ENCODE measurements at places on chromosomes 5 and 9. TPM values are rescaled to one million over a fixed set of nuclear protein-coding genes. Genes with fewer than 3 reads are reported as not detected.

GRCh38 chr5:40260361-40260760, 419.4 kb upstream of the PTGER4 start:
- no peak for DNase-seq

SERINC5 gene
- 186 TPM for total RNA-seq

DNA sequence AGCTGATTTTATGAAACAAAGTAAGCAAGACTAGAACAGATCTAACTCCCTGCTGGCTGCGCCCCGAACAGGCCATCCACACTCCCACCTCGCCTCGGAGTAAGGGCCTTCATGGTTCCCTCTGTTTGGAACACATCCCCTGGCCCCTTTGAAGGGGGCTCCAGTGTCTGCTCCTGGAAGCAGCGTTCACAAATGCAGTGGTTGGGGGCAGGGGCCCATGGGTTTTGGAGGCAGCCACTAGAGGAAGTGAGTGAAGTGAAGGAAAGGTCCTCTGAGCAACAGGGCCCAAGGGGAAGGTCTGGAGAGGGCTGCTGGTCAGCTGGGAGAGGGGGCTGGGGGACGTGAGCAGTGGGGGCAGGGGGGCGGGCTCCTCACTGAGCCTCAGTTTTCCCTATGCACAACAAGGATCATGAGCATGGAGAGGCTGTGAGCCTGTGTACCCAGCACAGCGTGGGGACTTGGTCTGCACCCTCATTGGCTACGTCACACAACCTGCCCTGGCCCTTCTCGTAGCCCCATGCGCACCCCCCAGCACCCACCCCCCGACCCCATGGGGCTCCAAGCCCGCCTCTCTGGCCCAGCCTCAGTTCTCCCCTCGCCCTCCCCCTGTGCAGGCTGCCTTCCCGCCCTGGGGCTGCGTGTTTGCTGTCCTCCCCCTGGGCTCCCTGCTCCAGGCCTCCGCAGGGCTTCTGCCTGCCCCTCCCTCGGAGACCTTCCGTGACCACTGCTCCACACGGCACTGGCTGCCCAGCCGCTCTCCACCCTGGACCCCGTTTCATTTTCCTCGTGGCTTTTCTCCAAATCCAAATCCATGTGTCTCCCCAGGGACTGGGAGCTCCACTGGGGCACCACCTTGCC, 39.5 kb downstream of the RASGEF1C start:
- no peak for DNase-seq

DNA sequence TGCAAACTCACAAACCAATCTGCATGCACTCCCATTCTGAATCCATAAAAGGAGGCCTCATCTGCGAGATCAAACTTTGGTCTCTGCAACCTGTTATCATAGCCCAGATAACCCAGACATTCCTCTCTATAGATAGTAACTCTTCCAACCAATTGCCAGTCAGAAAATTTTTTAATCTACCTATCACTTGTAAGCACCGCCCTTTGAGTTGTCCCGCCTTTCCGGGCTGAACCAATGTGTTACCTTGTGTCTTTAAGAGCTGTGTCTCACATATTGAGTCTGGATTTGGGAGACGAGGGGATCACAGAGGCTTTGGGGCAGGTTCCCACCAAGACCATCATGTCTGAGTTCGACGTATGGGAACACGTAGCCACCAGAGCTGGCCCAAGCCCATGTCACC, 91.1 kb upstream of the PPP1R26 start:
- DNase-seq = no peak

GPX8 gene
- not detected for total RNA-seq

GAS1 gene
- total RNA-seq = 0.91 TPM

- DNase-seq = no peak
Measured at GRCh38 chr5:106292654-106293053, 1378.1 kb downstream of the EFNA5 start.

DIRAS2 gene
- not detected for total RNA-seq

DNA sequence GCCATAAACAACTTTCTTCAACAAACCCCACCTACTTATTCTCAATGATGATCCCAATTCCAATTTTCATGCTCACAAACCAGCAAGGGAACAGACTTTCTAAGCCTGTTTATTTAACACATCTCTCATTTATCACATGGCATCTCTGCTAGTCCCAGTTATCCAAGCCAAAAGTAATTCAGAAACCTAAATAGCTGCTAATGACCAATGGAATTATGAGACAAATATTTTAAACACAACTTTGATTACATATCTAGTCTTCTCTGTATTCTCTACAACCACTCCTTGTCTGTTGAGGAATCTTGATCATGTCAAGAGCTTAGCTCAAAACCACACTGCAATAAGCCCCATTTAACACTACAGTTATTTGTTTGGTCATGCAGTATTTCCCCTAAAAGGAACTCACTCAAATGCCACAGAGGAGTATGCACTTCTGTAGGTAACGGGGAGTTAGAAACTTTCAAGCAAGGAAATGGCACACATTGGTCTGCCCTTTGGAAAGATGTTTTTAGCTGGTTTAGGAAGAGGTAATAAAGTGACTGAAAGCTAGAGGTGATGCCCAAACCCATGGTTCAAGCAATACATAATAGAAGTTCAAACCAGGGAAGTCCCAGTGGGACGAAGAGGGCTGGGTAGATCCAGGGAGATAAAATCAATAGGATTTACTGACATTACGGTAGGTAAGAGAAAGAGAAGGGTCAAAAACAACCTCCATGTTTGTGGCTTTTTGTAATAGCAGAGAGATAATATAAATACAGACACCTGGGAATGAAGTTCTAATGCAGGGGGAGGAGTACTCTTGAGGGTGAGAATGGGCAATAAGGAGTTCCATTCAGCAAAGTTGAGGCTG, 42.1 kb upstream of the HTR4 start:
- no peak for DNase-seq

DNA sequence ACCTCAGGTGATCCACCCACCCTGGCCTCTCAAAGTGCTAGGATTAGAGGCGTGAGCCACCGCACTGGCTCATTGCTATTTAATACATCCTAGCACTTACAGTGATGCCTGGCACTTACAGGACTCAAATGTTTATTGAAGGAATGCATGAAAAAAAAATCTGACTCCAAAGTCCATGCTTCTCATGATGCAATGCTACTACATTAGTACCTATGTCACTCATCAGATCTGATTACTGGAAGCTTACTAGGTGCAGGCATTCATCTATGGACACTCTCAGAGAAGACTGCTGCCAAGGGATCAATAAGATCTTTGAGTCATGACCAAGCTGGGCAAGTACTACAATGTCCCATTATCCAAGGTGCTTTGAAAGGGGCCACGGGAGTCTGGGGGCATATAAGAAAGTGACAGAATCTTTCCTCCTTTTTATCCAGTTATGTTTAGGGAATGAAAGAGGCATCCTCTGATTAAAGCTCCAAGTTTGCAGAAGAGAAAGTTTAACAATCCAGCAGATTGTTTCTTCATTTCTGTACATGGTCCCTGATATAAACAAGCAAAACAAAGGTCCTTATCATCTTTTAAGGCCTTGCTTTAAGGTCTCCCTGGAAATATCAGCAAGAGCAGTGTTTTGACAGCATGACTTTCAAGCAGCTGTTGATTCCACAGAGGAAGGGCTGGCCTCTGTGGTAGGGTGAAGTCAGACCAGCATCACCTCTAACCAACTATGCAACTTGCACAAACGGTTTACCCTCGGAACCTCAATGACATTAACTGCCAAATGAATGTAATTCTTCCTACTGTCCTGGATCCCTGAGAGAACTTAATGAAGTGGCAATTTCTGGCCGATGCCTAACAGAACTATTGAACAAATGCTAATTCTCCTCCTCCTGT, 35.9 kb downstream of the ARPC5L start:
- no peak for DNase-seq

GRCh38 chr9:115369322-115369957, 251.5 kb upstream of the TNC start:
- no peak for DNase-seq

DNA sequence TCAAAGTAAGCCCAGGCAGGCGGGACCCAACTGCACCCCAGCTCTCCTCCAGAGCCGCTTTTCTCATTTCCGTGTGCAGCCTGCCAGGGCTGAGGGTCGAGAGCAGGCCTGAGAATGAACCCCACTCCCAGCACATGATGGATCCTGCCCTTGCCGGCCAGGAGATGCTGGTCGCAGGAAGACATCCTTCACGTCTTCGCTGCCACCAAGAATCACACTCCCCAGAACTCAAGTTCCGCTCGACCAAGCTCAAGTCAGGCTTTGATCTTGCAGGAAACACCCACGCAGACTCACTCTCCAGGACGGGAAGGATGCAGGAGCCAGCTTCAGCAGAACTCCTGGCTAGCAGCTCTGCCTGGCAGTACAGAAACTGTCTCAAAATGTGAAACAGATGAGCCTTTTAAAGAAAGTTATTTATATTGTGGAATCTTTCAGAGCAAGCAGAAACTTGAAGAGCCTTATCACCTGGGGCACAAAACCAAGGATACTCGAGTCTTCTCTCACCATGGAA, 102.4 kb downstream of the ROR2 start:
- DNase-seq = no peak

DNA sequence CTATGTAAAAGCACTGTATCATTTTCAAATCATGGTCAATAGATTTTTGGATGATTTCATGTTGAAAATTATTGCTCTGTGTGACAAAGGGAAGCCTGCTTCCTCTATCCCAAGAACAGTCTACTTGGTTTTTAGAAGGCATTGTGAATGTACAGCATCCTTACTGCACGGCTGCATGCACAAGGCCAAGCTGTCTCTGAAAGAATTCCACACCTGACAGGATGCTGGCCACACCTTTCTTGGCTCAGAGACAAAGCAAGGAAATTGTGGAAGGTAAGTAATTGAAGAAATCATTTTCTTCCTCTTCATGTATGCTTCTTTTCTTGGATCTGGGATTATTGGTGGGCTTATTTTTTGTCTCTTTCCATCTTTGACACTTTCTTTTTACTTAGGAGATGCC, 53.7 kb upstream of the VCAN start:
- DNase-seq = no peak

DNA sequence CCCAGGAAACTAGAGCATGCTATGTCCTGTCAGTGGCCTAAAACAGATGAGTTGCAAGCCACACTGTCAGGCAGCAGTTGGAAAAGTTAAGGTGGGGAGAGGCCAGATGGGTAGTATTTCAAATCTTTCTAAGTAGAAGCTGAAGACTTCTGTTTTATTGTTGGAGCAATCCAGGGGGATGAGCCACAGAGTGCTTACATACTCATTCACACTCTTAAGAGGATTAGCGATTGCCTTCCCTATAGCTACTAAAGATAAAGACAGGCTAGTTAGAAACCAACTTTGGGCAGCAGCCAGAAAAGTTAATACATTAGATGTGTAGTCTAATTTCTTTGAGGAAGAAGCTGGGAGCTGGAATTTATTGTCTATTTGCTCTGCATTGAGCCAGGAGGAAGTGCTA, 61.7 kb upstream of the ELAVL2 start:
- no peak for DNase-seq

TRIP13 gene
- 0.55 TPM for total RNA-seq

ARSK gene
- 7.2 TPM for total RNA-seq

DNA sequence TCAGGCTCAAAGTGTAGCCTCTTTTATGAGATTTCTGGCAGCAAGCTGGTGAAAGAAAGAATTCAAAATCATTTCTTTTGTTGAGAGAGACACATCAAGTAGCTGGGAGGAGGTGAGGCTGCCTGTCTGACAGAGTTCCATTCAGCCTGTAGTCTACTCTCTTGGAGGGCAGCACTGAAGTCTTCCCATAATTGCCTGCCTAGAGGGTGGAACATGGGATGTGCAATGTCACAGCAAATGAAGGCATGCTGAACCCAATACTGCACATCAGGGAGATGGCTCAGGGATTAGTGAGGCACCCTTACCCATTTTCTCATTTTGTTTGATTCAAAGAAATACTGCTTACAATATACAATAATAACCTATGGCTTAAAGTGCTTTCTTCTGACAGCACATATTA, 475.7 kb downstream of the TMEM232 start:
- DNase-seq = no peak

- no peak for DNase-seq
Measured at GRCh38 chr5:42593591-42593990, 163.0 kb upstream of the CCDC152 start.

DNA sequence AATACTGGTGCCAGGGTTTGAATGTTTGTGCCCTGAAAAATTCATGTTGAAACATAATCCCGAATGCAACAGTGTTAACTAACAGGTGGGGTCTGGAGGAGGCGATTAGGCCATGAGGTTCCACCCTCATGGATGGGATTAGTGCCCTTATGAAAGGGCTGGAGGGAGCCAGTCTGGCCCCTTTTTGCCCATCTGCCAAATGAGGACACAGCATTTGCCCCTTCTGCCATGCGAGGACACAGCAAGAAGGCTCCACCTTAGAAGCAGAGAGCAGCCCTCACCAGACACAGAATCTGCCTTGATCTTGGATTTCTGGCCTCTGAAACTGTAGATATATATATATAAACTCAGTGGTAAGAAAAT, 32.6 kb upstream of the RNF130 start:
- DNase-seq = no peak

GRCh38 chr5:31717561-31717960, 78.6 kb downstream of the PDZD2 start:
- DNase-seq = no peak

DNA sequence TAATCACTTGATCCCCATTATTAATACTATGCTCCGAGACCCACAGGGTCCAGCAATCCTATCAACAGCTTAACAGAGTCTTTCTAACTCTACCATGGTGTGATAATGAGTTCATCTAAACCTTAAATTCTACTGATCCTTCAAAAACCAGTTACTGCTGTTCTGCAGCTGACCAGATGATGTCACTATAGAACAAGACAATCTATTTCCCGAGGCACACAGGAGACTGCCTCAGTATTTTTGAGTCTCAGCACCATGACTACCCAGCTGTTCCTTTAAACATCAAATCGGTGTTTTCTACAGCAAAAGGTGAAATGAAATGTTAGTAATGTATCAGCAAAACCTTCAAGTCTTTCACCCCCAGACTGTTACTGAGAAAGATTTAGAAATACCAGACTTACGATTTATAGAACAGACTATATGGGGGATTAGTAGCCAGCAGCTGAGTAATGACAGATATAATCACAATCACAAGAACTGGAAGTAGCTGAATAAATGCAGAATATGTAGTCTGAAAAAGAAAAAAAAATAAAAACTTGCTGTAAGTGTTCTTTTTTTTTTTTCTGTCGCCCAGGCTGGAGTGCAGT, 16.9 kb downstream of the DNAJC18 start:
- DNase-seq = peak; percentile 57

DNA sequence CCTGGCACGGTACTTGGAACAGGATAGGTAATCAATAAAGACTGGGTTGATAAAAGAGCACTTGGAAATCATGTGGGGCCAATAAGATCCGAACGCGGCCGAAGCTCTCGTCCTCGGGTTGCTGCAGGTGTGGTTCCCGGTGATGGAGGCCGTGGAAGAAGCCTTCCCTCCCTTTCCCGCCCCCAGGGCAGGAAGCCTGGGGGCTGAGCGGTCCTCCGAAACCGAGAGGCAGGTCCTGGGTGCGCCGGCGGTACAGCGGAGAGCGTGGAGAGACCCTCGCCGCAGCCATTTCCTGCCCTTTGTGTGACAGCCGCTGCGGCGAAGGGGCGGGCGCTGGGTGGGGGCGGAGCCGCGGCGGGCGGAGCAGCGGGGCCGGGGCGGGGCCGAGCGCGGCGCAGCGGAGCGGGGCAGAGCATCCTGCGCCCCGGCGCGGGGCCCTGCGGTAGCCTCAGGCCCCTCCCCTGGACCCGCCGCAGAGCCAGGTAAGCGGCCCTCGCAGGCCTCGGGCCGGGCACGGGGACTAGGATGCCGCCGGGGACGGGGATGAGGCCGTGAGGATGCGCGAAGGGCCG, at the start of gene CYFIP2:
Gene CYFIP2 (plus strand): TSS at position 410 of the 572 bp plus-strand sequence. CDS start 19,239 bp downstream, outside the sequence.
- peak; percentile 87 for DNase-seq
